T-helper 22 cell (primary cell): ENCODE measurements at places on chromosomes 1 and 21.

DNA sequence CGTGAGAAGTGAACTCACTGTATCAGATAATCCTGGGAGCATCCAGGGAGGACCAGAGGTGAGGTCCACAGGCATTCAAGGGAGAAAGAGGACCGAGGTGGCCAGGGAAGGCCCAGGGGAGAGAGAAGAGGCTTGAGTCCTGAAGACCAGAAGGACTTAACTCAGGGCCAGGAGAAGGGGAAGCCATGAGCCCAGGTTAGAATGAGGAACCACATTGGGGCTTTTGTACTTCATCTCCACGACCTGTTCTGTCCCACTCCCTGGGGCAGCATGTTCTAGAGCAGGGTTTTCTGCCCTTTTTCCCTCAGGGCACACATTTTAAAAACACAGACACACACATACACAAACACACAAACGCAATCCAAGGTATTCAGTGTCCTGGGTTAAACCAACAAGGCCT is 8.4 kb downstream of the LGR6 start:
- no peak for DNase-seq

GRCh38 chr1:51829058-51829457 is 49.5 kb downstream of the NRDC start:
- no peak for DNase-seq

DNA sequence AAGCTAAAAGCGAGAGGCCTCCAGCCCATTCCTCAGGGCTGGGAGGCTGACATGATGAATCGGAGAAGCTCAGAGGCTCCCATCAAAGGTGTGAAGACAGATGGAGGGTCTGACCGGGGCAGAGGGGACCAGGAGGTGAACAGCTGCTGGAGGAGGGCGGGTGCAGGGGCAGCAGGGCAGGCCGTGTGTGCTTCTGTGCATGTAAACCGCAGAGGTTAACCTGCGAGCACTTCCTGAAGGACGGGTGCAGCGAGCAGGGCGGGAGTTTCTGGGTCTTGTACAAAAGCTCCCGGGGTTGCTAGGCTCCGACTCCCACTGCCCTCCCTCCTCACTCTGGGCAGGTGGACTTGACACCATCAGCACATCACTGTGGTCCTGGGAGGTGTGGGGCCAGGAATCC is 75.2 kb downstream of the PAX7 start:
- DNase-seq = no peak

DNA sequence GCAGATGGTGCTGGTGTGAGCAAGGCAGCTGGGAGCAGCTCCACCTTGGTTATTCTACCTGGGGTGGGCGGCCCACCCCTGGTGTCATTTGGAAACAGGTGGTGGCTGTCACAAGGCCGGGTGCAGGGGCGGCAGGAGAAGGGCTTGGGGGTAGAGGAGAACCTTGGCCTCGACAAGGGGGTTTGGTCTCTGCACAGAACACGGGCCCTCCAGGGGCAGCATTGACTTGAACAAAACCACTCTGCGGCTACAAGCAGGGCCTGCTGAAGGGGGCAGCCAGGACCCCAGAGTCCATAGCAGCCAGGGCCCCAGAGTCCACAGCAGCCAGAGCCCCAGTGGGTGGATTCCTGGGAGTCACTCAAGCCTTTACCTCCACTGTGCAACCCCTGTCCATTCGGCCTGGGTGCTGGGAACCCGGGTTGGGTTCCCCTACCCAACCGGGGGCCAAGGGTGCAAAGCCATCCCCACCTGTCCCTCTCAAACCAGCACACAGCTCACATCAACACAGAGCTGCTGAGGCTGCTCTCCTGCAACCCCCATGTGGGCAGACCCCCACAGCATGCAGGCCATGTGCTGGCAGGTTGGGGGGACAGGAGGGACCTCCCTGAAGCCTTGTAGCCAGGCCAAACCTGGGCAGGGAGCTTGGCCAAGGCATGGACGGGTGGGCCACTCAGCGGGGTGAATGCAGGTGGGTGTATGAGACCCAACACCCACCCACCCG is 7.7 kb downstream of the TRIM11 start:
- DNase-seq = no peak

GRCh38 chr1:154777781-154778180 is 92.3 kb downstream of the KCNN3 start:
- DNase-seq = no peak

DNA sequence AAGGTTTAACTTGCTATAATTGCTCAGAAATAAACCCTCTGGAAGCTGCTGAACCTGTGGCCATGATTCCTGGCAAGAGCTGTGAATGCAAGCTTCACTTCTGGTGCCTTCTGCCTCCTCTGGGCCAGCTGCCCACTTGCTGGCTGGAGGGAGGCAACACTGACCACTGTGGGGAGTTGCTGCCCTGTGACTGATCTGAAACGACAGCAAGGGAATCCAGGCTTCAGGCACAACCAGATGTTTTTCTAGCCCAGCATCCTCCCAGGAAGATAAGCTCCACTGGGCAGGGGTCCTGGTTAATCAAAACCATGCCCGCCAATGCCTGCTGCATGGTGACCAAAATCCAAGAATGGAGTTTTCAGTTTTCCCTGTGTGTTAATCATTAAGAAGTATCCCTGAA is 180.0 kb upstream of the HMGB4 start:
- no peak for DNase-seq

DNA sequence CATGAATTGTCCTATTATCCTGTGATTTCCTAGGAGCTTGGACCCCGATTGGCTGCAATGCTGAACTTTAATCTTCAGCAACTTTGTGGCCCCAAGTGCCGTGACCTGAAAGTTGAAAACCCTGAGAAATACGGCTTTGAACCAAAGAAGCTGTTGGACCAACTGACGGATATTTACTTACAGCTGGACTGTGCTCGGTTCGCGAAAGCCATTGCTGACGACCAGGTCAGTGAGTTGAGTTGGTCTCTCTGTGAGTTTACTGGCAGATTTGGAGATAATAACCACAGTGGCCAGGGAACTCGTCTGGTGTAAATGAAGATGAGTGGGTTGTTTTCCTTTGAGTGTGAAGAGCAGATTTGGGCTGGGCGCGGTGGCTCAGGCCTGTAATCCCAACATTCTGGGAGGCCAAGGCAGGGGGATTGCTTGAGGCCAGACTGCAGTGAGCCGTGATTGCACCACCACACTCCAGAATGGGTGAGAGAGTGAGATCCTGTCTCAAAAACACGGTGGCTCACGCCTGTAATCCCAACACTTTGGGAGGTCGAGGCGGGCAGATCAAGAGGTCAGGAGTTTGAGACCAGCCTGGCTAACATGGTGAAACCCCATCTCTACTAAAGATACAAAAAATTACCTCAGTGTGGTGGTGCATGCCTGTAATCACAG is 39.1 kb upstream of the KIF1B start:
- no peak for DNase-seq

DNA sequence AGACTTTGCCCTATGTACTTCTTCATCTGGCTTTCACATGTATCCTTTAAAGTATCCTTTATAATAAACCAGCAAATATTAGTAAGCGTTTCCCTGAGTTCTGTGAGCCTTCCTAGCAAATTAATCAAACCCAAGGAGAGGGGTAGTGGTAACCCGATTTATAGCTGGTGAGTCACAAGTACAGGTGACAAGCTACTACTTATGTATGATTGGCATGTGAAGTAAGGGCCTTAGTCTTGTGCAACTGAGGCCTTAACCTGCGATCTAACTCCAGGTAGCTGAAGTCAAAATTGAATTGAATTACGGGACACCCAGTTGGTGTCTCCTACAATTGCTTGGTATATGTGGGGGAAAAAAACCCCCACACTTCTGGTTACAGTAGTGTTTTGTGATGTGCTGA is 26.0 kb downstream of the SLC16A1 start:
- no peak for DNase-seq

- no peak for DNase-seq
Measured at GRCh38 chr1:58754683-58755467, 29.0 kb downstream of the JUN start.
